Muscle of arm (tissue), 14 donors: ENCODE measurements at places on chromosomes 4 and X.

DNA sequence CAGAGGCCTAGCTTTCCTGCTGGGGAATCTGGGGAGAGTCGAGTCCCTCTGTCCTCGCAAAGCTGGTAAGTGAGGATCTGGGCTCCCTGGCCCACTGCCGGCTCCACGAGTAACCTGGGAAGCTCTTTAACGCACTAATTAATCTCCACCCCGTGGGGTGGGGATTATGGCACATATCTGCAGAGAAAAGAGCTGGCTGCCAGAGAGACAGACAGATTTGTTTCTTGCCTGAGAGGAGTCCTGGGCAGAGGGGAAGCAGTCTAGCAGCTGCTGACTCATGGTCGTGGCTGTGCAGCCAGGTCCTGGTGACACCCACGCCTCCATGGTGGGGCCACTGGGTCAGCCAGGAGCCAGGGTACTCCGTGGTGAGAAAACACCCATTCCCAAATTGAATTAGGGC, 14.0 kb downstream of the SORCS2 start:
- peak; percentile 29 for DNase-seq

- DNase-seq: no peak
Measured at GRCh38 chrX:115694028-115694427, 133.1 kb downstream of the PLS3 start.

DNA sequence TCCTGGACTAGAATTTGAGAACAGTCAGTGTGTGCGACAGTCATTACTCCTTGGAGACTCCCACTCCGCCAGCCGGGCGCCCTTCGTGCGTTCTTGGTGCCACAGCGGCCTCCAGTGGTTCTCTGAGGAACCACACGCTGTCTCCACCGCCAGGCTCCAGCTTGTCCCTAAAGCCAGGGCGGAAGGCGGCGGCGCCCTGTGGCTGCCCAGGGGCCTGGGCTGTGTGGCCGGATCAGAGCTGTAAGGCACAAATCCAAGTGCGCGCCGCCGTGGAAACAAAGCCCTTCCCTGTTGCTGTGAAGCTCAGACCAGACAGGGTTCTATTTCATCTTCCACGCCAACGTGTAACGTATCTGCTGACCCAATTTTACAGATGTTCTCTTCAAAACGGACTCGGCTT, 34.2 kb downstream of the IDS start:
- peak; percentile 78 for DNase-seq

- DNase-seq: no peak
Measured at GRCh38 chr4:142707401-142707800, 138.7 kb downstream of the INPP4B start.

DNA sequence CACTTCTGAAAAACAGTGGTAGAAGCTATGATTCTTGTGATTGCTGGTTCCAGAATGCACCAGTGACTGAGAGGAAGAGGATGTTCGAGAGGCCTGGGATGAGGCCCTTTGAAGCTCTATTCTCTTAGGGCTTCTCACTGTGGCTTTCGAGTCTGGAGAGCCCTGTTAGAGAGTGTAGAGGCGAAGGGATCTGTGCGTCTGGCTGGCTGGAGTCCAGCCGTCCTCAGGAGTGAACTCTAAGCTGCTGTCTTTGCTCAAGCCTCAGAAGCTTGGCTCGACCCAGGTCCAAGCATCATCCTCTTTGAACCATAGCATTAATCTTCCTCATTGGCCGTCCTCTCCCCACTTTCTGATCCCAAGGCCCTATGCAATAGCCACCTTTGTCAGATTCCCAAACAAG, 51.6 kb downstream of the ELF4 start:
- DNase-seq: no peak

GRCh38 chrX:95076449-95076848, 1402.4 kb downstream of the FAM133A start:
- no peak for DNase-seq

DNA sequence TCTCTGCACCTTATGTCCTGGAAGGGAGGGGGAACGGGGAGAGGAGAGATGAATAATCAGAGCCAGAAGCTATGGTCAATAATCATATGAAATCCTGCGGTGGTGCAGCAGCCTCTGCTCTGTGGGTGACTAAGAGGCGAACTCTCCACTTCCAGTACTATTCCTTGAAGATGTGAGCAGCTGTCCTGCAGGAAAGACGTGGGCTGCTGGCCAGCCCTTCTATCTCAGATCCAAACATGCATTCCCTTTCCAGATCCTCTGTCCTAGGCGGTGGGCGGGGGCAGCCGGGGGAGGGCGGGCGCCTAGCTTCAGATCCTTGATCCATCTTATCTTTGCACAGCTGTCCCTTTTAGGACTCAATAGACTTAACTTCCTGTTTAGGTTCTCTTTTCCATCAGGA, 34.5 kb downstream of the SPINK2 start:
- DNase-seq: peak; percentile 77

GRCh38 chr4:25178838-25179261, 18.6 kb upstream of the SEPSECS start:
- DNase-seq: no peak

DNA sequence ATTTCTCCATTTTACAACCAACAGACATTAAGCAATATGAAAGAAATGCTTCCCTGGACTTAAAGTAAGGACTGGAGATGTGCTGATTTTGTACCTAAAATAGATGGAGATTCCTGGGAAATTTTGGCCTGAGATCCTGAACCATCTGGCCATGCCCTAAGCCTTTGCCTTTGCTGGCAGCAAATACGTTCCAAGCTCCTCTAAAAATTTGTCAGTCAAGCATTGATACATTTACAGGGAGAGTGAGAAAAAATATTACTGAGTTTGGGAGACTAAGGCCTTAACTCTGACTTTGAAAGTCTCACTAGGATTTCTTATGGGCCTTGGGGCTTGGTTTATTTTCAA, 63.9 kb downstream of the FHDC1 start:
- no peak for DNase-seq

GRCh38 chrX:20267607-20267930, 860 bp upstream of the RPS6KA3 start:
- no peak for DNase-seq

- no peak for DNase-seq
Measured at GRCh38 chr4:89519771-89520320, 212.2 kb upstream of the GPRIN3 start.

DNA sequence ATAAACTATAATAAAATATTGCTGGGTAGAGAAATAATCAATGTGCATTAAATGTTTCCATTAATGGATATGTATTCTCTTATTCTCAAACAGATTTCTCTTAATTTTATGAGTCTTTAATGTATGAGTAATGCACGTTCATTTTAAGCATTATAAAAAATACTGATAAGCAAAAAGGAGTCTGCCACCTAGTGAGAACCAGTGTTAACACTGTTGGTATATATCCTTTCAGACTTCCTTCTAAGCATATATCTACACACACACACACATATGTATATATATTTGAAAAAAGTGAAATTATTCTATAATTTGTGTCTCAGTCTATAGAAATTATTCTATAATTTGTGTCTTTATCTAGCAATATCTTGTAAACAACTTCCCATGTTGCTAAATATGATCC, 49.9 kb upstream of the MTMR1 start:
- DNase-seq: no peak

DNA sequence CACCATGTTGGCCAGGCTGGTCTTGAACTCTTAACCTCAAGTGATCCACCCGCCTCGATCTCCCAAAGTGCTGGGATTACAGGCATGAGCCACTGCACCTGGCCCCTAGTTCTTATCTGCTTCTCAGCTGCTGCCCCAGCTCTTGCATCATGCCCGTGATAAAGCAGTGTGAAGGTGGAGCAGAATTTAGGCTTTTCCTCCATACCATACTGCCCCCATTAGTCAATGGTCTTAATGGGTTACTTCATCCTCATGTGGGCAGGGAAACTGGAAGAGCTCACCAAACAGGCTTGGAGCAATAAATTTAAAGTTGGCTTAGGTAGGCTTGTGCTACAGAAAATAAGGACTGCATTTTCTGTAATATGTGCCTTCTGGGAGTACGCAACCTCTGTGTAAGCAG, 636.9 kb upstream of the BOD1L1 start:
- no peak for DNase-seq

- DNase-seq: peak; percentile 86
Measured at GRCh38 chr4:183987987-183988392, 82.9 kb downstream of the STOX2 start.

DNA sequence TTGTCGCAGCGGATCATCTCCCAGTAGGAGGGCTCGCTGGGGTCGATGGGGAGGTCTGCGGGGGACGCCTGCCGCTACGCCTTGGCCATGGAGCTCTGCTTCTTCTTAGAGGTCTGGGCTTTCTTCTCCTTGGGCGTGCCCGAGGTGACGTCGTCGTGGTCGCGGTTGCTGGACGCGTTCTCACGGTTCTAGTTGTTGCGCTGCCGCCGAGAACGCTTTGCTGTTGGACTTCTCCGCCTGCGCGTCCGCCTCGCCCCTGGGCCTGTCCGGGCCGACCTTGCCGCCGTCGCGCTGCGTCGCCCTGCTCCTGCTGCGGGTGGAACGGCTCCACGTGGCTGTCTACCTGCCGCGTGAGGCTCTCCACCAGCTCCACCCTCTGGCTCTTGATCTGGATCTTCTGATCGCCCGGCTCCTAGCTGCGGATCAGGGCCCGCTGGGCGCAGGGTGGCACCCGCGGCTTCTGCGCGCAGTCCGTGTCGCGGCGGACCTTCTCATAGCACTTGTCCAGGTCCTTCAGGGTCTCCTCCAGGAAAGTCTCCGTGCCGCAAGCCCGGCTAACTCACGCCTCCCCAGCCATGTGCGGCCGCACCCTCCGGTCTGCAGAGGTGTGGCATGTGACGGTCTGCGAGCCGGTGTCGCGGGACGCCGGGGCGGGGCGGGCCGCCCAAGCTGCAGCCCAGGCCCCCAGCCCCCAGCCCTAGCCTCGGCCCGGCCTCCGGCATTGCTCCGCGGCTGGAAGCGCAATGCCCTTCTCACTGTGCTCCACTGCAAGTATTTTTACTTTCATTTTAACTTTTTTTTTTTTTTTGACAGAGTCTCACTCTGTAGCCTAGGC, 40.5 kb upstream of the OGT start:
- peak; percentile 17 for DNase-seq

DNA sequence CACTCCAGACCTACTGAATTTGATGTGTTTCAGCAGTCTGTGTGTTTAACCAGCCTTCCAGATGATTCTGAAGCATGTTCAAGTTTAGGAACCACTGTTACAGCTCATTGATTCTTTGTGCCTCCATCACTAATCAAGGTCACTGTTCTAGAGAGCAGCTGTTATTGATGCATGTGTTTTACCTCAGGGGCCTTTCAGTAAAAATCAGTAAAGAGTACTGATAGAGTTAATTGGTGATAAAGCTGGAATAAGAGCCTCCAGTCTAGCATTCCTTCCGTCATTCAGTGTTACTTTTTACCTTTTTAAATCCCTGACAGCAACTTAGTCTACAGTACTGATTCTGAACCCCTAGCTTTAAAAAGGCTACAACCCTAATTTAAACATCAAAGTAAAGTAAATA, 12.9 kb downstream of the CPEB2 start:
- DNase-seq: no peak

DNA sequence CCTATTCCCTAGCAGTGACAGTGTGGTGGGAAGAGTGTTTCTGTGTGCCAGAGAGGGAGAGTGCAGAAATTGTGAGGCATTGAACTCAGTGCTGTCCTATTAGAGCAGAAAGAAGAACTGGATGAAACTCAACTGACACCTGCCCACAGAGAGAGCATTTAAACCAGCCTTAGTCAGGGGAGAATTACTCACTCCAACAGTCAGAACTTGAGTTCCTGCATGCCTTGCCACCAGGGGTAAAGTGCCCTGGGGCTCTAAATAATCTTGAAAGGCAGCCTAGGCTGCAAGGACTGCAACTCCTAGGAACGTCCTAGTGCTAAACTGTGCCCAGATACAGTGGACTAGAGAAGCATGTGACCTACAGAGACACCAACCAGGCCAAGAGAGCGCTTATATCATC, 12.8 kb downstream of the CYSLTR1 start:
- DNase-seq: no peak

DNA sequence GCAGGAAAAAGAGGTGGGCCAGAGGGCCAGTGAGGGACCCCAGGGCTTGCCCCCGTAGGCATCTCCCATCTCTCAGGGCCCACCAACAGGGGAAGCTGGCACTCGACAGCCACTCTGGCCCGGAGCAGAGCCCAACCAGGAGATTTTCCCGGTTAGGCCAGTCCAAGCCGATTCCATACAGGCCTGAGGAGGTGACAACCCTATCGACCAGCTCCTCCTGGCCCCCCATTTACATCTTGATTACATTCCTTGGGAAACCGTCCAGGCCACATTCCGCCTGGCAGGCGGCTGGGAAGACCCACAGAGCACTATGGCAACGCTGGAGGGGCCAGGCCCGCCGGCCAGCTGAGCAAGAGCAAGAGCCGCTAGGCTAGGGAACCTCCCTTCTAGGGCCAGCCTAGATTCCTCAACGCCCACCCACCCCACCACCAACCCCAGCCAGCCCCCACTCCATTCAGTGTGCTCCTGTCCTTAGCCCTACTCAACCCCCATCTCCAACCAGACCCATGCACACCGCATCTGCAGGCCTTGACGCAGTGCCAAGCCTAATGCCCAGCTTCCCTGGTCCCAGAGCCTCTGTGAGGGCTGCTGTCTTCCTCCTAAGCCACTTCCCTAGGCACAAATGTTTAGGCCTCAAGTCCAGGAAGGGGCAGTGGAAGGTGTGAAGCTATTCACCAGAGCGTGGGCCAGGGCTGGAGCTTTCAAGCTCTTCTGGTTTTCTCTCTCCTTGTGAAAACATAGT, 161.2 kb downstream of the EFNB1 start:
- DNase-seq: no peak

DNA sequence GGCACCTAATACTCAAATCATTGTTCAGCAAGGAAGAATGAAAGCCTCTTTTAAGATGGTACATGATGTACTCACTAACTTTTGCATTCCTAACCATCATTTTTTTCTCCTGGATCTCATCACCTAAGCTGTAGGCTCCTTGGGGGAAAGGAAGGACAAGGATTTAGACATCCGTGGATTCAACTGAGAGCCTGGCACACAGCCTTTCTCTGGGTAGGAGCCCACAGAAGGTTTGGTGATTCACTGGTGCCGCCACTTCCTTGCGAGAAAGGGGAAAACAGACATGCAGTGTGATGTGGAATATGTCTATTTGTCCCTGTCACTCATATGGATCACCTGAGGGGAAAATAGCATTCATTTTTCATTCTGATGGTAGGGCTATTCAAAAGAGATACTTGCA, 147.3 kb downstream of the PCDH7 start:
- DNase-seq: no peak

DNA sequence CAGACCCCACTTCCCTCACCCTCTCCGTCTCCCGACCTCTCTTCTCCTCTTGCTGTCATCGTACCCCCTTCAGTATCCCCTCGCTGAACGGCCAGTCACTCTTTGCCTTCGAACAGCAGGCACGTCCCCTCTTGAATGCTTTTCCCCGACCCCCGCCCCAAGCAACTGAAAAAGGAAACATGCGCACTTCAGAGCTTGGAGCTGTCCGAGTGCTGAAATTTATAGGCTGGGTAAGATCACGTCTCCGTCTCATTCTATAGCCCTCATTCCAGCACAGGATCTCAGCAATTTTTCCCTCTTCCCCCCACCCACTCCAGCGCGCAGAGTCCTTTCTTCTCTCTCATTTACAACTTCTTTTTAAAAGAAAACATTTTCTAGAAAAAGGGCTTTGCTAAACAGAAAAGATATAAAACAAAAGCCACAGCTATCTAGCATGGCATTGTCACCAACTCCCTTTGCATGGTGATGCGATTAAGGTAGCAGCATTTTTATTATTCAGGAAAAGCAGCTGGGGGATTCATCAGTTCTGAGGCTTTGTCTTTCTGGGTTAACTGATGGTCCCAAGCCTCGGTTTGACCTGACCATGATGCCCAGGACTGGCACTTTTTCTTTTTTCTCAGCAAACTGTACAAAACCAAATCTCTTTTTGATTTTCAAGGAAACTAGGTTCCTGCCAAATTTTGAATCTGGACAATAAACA, at the start of gene GLRA2:
Gene GLRA2 (plus strand): TSS at position 247 of the 700 bp plus-strand sequence. CDS start 522 bp downstream, outside the sequence.
- DNase-seq: peak; percentile 53
